Renal pelvis (tissue), 12 donors: ENCODE measurements at places on chromosomes 5 and 9.
A peak's percentile ranks its signal among the peaks of the same experiment; 100 is the strongest.

DNA sequence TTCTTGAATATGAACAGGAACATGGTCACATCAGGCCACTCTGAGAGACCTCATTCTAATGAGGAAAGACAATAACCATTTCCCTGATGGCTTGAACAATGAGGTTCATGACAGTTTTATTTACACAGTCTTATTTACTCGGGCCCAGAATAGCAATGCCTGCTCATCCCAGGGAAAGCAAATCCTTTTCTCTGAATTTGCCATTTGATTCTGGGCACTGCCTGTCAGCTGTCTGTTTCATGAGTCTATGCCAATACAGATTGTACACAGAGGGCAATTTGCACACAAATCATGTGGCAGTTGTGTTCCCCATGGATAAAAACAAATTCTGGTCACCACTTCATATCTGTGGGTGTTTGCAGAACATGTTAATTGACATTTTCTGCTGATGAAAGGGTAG is 492.5 kb downstream of the ACTL7B start:
- no peak for DNase-seq

DNA sequence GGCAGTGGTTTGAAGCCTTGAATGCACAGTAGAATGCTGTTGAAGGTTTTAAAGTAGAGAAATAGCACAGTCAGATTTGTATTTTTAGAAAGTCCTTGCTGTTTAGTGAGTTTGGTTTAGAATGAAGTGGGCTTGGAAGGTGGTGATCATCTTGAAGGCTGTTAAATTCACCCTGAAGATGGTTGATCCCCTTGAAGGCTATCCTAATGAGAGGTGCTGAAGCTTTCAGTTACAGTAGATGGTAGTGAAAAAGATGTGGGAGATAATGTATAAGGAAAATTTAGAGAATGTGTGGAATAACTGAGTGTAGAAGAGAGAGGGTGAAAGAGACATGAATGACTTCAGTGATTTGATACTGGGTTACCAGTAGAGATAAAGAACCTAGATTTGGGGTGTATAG is 16.0 kb downstream of the TENT2 start:
- no peak for DNase-seq

DNA sequence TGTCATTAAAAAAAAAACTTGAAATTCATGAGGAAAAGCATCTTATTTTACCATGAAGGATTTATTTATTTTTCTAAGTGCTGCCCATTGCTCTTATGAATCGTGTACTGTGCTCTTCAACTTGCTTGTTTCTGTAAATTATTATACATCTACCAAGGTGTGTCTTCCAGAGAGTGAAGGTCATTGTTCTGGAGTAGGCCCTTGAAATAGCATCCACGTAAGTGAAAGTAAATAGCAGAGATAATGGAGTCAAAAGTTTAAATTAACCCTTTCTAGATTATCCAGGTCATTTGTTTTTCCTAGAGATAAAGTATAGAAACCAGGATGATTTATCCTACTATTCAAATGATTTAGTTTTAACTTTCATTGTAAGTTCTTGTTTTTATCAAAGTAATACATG is 473.1 kb downstream of the DIRAS2 start:
- no peak for DNase-seq

GRCh38 chr9:127572961-127573721 is 38.9 kb upstream of the STXBP1 start:
- DNase-seq: no peak

GRCh38 chr5:17832949-17833745 is 198.9 kb downstream of the TAF11L14 start:
- no peak for DNase-seq

- DNase-seq: no peak
Measured at GRCh38 chr5:93153461-93153860, 427.6 kb downstream of the NR2F1-AS1 start.

DNA sequence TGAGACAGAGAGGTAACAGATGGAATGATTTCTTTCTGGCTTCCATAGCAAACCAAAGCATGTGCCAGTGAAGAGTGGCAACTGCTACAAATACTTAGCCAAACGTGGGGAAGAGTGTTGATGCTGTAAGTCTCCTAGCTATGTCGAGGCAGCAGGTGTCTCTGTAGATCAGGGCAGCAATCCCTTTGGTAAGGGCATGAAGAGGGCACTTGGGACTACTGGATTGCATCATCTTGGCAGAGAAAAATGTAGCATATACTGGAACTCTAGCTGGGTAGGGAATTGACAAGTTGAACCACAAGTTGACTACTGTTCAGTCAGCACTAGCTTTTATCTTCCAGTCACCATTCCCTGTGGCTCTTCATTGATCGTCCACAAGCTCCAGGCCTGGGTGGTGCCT is 75.8 kb downstream of the GHR start:
- no peak for DNase-seq

DNA sequence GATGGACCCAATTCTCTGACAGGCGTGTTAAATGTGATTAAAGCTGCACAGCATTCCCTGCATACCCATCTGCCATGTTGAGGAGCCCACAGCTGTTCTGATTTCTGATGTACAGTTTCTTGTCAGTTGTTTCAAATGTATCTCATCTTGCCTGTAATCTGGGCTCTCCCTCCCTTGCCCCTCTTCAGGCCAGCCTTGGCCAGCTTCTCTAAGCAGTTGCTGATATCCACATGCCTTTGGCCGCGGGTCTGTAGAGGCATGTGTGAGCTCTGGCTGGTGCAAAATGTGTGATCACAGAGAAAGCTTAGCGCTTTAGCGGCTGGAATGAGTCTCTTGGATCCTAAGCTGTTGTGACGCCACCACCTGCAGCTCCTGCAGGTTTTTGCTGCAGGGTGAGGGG is 332.0 kb downstream of the MLLT3 start:
- DNase-seq: no peak

DNA sequence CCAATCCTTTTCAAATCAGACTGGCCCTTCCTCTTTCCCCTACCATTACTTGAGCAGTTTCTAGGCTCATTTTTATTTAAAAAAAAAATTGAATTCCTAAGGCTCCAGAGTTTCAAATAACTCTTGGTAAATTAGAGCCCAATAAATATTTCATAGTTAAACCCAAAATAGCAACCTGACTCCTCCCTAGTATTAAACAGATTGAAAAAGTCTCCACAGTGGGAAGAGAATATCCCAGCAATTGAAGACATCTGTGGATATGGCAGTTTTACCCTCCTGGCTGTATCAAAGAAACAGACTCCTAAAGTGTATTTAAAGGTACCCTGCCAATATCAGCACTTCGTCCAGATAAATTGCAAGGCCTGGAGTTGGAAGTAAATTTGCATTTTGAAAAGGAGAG is 52.7 kb upstream of the GDNF start:
- DNase-seq: no peak

GRCh38 chr5:97842687-97843086 is 659.6 kb upstream of the RIOK2 start:
- no peak for DNase-seq

- DNase-seq: no peak
Measured at GRCh38 chr5:147479444-147479843, 30.4 kb downstream of the DPYSL3 start.

DNA sequence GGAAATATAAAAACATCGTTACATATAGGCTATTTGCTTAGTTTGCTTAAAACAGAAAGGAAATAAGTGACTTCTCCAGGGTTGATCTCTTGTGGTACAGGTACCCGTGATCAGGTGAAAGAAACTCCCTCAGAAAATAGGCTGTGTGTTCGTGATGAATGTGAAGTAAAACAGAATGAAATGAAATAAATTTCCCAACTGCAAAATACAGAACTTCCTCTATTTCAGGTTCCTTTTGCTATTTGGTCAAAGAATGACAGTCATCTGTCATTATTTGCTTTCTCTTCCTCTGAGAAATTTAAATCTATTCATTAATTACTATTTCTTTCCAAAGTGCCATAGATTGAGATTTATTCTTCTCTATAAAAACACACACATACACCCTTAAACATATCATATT is 408.1 kb downstream of the FAM170A start:
- DNase-seq: no peak

GRCh38 chr5:111447822-111448221 is 64.5 kb downstream of the STARD4 start:
- no peak for DNase-seq

- no peak for DNase-seq
Measured at GRCh38 chr5:42680046-42680445, 76.6 kb upstream of the CCDC152 start.

- DNase-seq: peak; percentile 76
Measured at GRCh38 chr9:69671879-69672595, at the start of gene APBA1. TSS of gene APBA1 (minus strand) at chr9:69672371.

GRCh38 chr9:38360839-38361472 is 31.5 kb upstream of the ALDH1B1 start:
- DNase-seq: no peak

GRCh38 chr9:655875-656274 is 185.6 kb upstream of the DMRT1 start:
- no peak for DNase-seq

- no peak for DNase-seq
Measured at GRCh38 chr5:27722337-27722736, 684.0 kb upstream of the CDH9 start.

- DNase-seq: no peak
Measured at GRCh38 chr9:15374825-15375224, 47.9 kb upstream of the SNAPC3 start.

GRCh38 chr5:6545770-6546690 is 86.8 kb downstream of the NSUN2 start:
- no peak for DNase-seq

- no peak for DNase-seq
Measured at GRCh38 chr5:93078082-93079038, 502.7 kb downstream of the NR2F1-AS1 start.

DNA sequence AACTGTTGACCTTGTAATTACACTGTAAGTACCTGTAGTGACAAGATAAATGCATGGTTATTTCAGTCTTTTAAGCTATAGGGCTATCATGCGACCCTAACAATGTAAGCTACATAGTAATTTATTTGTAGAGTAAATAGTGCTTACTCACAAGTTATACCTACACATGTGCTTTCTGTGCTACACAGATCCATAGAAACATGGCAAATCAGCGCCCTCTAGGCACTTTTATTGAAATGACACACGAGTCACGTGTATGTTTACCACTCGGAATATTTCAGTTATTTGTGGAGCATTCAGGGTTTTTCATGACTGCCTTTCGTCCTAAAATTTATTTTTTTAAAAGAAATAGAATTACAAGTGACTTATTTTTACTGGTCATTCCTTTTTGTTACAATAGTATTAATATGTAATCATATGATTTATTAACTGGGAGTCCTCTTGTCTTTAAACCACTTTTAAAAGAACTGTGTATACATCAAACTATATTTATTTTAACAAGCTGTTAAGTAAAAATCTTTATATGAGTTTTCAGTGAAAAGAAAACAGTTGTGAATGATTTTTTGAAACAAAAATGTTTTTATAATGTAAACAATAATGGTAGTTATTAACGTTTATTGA is 1242.3 kb upstream of the WWC1 start:
- DNase-seq: peak; percentile 35

- DNase-seq: no peak
Measured at GRCh38 chr5:119387945-119388618, 32.3 kb downstream of the TNFAIP8 start.

DNA sequence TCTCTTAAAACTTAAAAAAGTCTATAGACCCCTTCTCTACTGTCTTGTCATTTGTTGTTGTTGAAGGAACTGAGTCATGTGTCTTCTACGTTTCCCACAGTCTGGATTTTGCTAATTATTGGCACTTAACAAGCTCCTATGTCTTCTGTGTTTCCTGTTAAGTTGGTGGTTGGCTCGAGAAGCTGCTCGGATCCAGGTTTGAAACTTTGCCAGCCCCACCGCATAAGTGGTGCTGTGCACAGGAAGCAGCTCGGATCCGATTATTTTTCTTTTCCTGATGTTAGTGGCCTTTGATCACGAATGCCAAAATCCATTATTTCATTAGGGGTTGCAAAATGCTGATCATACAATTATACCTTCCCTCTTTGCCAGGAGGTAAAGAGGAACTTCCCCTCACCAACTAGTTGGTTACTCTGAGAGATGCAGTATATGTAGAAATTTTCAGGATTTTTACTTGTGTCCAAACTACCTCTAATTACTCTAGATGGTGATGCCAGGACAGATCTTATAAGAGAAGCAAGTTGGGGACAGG is 186.5 kb downstream of the NSG2 start:
- no peak for DNase-seq

GRCh38 chr5:5014586-5015235 is 125.4 kb upstream of the ADAMTS16 start:
- no peak for DNase-seq

DNA sequence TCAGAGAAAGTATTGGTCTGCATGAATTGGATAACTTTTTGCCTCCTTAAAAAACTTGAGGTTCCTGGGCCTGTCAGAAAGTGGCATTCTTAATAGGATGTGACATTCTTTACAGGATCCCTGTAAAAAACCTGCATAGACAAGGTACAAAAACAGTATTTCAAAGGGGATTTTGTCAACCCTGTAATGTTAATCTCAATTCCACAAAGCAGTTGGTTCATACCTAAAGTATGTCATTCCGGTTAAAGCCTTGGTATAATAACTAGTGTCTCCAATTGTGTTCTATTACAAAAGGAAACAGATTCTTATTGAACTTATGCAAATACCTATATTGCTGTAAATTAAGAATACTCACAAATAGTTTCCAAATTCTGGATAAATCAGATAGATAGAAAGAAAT is 169.7 kb downstream of the CDH10 start:
- DNase-seq: no peak

DNA sequence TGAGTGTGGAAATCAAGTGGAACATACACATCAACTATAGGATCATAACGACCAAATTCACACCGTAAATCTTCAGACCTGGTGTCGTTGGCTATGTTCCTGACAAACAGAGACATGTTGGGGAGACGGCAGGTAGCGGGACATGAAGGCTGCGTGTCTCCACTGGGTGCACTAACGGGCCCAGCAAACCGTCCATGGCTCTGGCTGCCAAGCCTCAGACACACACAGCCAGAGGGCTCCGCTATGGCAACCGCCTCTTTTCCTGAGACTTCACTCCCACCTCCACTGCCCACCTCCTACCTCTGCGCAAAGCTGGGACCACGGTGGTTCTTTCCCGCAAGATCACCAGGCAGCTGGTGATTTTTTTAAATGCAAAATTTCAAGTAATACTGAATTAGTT is 16.3 kb downstream of the TMEM38B start:
- DNase-seq: no peak

- no peak for DNase-seq
Measured at GRCh38 chr5:7395947-7396712, at the start of gene ADCY2. TSS of gene ADCY2 (plus strand) at chr5:7396138. CDS start at chr5:7396297, 159 bp downstream.

- no peak for DNase-seq
Measured at GRCh38 chr5:135265497-135266302, 133.3 kb downstream of the MACROH2A1 start.

GRCh38 chr9:125049212-125050049 is 93.9 kb downstream of the SCAI start:
- DNase-seq: no peak

- no peak for DNase-seq
Measured at GRCh38 chr5:125002727-125003598, 256.5 kb upstream of the ZNF608 start.

- peak; percentile 16 for DNase-seq
Measured at GRCh38 chr9:99272836-99273235, 50.8 kb downstream of the SEC61B start.

DNA sequence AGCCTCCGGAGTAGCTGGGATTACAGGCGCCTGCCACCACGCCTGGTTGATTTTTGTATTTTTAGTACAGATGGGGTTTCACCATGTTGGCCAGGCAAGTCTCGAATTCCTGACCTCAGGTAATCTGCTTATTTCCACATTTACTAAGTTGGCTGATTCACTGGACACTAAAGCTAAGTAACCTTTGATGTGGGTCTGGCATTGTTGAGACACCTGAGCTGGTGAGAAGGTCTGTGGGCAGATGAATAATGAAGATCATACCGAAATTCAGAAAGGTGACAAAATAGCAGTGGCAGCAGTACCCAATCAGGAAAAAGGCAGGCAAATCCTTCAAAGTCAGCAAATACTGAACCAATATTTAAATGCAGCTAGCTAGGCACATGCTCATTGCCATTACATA is 210.6 kb upstream of the ZNF608 start:
- DNase-seq: no peak
